ENCODE measurements at places on chromosomes 16 and 17. TPM values are rescaled to one million over a fixed set of nuclear protein-coding genes. Genes with fewer than 3 reads are reported as not detected.

NHLRC4 gene
- 2.7 TPM for total RNA-seq

HBA1 gene
- 217 TPM for total RNA-seq

DNAI2 gene
- total RNA-seq: 6.2 TPM

VAT1L gene
- total RNA-seq: 0.38 TPM

SECTM1 gene
- 44.5 TPM for total RNA-seq

GRCh38 chr17:73850426-73850825, 206.2 kb upstream of the SDK2 start:
- H3K4me1 ChIP-seq: no peaks in the 10 kb centered on the region
- no peaks in the 10 kb centered on the region for H3K36me3 ChIP-seq
- H3K27ac ChIP-seq: no peak overlapping the region
- no peak overlapping the region for H3K4me3 ChIP-seq
- H3K27me3 ChIP-seq: no peaks in the 10 kb centered on the region

GRCh38 chr16:85288341-85288868, 176.1 kb upstream of the CIBAR2 start:
- no peak for DNase-seq
- H3K36me3 ChIP-seq: no peaks in the 10 kb centered on the region
- no peak overlapping the region for H3K4me3 ChIP-seq
- no peak overlapping the region for H3K27ac ChIP-seq

- no peaks in the 10 kb centered on the region for H3K27me3 ChIP-seq
- DNase-seq: no peak
- no peaks in the 10 kb centered on the region for H3K4me1 ChIP-seq
- H3K27ac ChIP-seq: no peak overlapping the region
- H3K4me3 ChIP-seq: no peak overlapping the region
Measured at GRCh38 chr16:26731729-26732128, 335.0 kb upstream of the C16orf82 start.

GRCh38 chr17:78101112-78101511, 27.4 kb downstream of the TMC6 start:
- no peak overlapping the region for H3K27ac ChIP-seq
- no peaks in the 10 kb centered on the region for H3K4me1 ChIP-seq
- no peaks in the 10 kb centered on the region for H3K27me3 ChIP-seq
- no peak overlapping the region for H3K4me3 ChIP-seq
- no peak for DNase-seq

DNA sequence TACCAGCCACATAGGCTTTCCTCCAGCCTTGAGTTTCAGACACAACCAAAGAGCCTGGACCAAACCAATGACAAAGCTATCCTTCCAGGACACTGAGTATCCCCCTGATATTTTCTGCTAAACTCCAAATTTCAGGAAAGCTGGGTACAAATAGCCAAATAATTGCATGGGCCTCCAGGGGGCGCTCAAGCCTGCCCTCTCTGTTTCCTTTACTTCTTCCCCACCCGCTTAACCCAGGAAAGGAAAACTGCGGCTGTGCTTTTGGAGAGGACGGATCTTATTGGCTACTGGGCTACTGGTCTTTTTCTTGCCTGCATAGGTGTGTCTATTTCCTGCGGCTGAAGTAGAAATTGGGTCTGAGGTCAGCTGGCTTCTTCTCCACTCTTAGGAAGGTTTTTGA, 30.1 kb downstream of the GNGT2 start:
- no peak overlapping the region for H3K4me3 ChIP-seq
- no peak overlapping the region for H3K27ac ChIP-seq
- H3K4me1 ChIP-seq: no peaks in the 10 kb centered on the region
- DNase-seq: peak; percentile 77
- H3K36me3 ChIP-seq: no peaks in the 10 kb centered on the region
- no peaks in the 10 kb centered on the region for H3K27me3 ChIP-seq

- no peaks in the 10 kb centered on the region for H3K36me3 ChIP-seq
- no peaks in the 10 kb centered on the region for H3K27me3 ChIP-seq
- DNase-seq: no peak
- H3K27ac ChIP-seq: peak overlapping the region; percentile 32
Measured at GRCh38 chr17:59790910-59791309, 83.5 kb downstream of the VMP1 start.

DNA sequence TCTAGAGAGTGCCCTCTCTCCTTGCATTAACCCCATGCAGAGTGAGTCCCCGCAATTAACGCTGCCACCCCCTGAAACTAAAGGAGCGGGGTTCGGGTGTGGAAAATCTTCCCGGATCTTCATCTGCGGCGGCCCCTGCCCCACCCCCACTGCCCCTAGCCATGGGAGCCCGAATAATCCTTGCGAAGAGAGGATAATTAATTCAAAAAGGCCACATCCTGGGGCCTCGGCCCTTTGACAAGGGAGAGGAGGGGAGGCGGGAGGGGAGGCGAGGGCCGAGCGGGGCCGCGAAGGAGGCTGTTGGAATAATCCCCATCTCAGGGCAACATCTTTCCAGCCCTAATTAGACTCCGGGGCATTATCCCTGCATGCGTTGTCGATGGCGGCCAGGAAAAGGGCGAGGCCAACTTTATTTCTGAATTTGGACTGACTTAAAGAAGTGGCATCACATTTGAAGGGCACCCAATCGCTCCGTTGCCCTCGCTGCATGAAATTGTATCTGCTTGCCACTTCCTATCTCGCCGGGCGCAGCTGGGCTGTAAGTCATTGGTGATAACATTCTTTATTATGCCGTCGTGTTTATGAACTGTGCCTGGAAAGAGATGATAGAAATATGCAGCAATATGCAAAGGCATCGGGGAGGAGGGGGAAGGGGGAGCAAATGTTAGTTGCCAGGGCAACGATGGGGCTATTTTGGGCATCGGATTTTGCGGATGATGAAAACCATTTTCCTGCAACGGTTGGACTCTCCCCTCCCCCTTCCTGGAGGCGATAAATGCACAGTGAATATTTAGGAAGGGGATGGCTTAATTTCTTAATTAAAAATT, 387.1 kb upstream of the TNRC6C start:
- peak overlapping the region; percentile 17 for H3K4me3 ChIP-seq
- peaks cover 15% of the 10 kb centered on the region for H3K4me1 ChIP-seq
- H3K27me3 ChIP-seq: peaks cover 43% of the 10 kb centered on the region
- DNase-seq: peak; percentile 48
- H3K36me3 ChIP-seq: no peaks in the 10 kb centered on the region

- no peak overlapping the region for H3K27ac ChIP-seq
- DNase-seq: no peak
- H3K27me3 ChIP-seq: peaks cover 58% of the 10 kb centered on the region
- no peak overlapping the region for H3K4me3 ChIP-seq
- H3K36me3 ChIP-seq: no peaks in the 10 kb centered on the region
Measured at GRCh38 chr17:79147746-79148506, 73.3 kb downstream of the ENGASE start.

DNA sequence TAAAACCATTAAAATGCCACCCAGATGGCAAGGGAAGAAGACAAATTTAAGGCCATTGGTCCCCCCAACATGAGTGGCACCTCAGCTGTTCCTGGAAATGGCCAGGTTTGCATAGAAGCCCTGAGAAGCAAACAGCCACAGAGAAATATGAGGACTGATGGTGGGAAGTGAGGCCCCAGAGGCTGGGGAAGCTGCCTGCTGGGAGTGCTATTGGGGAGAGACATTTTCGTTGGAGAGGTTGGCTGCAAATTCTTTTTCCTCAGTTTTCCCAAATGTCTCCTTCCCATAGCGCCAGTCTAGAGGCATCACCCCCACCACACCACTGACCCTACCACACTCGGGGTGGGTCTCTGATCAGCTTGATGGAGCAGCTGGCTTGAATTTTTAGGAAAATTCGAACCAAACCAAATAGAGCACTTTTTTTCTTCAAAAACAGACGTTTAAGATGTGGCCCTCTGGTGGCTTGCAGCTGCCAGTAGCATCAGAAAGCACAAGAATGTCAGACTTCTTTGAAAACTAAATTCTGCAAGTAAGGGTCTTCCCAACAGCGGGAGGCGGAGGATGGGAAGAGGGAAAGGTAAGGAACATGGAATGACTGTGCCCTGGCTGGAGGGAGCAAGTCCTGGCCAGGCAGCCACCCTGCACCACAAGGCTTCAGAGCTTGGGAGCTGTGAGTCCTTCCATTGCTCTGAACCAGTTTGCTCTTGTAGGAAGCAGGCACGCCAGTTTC, 13.2 kb upstream of the SLC12A3 start:
- H3K36me3 ChIP-seq: no peaks in the 10 kb centered on the region
- H3K27ac ChIP-seq: no peak overlapping the region
- DNase-seq: no peak
- H3K27me3 ChIP-seq: no peaks in the 10 kb centered on the region

- H3K27ac ChIP-seq: no peak overlapping the region
- DNase-seq: no peak
- no peaks in the 10 kb centered on the region for H3K4me1 ChIP-seq
- H3K27me3 ChIP-seq: no peaks in the 10 kb centered on the region
- H3K36me3 ChIP-seq: peaks cover 60% of the 10 kb centered on the region
Measured at GRCh38 chr16:81367821-81368220, 53.1 kb downstream of the GAN start.

DNA sequence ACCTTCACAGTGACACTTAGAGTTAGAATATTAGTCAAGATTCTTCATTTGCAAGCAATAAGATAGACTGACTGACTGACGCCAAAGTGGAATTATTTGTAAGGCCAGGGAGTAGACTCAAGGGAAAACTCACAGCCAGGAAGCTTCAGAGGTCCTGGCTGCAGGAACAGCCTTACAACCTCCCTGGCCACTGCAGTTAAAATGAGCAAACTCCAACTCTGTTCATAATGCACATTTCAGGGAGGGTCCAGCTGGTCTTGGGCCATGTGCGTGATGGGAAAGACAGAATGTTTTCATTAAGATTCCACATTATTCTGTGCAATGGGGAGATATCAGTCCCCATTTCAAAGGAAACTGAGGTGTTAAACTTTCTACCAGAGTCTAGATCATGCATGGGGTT, 9.9 kb downstream of the CAPNS2 start:
- no peak overlapping the region for H3K27ac ChIP-seq
- H3K36me3 ChIP-seq: peaks cover 19% of the 10 kb centered on the region
- no peak overlapping the region for H3K4me3 ChIP-seq
- no peaks in the 10 kb centered on the region for H3K27me3 ChIP-seq

DNA sequence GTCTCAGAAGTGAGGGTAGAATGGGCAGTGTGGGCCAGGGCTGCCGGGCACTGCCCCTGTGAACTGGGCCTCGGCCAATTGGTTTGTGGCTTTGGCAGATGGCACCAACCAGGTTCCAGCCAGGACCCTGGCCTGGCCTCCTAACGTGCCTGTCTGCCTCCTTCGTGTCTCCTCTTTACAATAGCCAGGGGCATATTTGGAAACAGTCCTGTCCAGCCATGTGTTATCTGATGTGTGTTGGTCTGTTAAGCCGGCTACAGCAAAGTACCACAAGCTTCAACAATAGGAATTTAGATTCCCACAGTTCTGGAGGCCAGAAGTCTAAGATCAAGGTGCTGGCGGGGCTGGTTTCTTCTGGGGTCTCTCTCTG, 14.6 kb downstream of the CRISPLD2 start:
- H3K4me1 ChIP-seq: peaks cover 19% of the 10 kb centered on the region
- no peaks in the 10 kb centered on the region for H3K27me3 ChIP-seq
- no peak for DNase-seq
- peaks cover 10% of the 10 kb centered on the region for H3K36me3 ChIP-seq

DNA sequence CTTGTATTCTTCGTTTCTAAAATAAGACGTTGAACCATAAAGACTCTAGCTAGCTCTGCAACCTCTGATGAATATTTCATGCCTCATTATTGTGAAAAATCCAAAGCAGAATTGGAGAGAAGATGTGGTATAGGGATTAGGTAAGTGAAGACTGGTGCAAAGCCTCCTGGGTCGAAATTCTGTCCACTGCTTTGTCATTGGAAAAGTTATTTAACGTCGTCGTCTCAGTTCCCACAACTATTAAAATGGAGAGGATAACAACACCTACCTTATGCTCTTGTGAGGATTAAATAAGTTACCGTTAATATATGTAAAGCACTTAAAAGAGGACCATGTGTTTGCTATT, 1.4 kb upstream of the PRPSAP2 start:
- no peak for DNase-seq
- peak overlapping the region; percentile 66 for H3K27ac ChIP-seq
- H3K27me3 ChIP-seq: no peaks in the 10 kb centered on the region

DNA sequence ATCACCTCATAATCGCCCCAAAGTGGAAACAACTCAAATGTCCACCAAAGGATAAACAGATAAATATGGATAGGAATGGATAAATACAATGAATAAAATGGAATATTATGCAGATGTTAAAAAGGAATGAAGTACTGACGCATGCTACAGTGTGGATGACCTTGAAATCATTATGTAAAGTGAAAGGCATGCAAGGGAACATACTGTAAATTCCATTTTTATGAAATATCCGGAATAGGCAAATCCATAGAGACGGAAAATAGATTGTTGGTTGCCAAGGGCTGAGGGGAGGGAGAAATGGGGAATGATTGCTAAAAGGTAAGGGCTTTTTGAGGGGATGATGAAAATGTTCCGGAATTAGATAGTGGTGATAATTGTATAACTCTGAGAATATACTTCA, 36.0 kb downstream of the STAT5B start:
- H3K27ac ChIP-seq: no peak overlapping the region
- H3K27me3 ChIP-seq: no peaks in the 10 kb centered on the region
- no peaks in the 10 kb centered on the region for H3K4me1 ChIP-seq
- DNase-seq: no peak

GRCh38 chr16:83220066-83220465, 587.7 kb upstream of the HSBP1 start:
- no peaks in the 10 kb centered on the region for H3K36me3 ChIP-seq
- DNase-seq: no peak
- no peak overlapping the region for H3K4me3 ChIP-seq
- no peaks in the 10 kb centered on the region for H3K27me3 ChIP-seq
- H3K27ac ChIP-seq: no peak overlapping the region
- no peaks in the 10 kb centered on the region for H3K4me1 ChIP-seq

DNA sequence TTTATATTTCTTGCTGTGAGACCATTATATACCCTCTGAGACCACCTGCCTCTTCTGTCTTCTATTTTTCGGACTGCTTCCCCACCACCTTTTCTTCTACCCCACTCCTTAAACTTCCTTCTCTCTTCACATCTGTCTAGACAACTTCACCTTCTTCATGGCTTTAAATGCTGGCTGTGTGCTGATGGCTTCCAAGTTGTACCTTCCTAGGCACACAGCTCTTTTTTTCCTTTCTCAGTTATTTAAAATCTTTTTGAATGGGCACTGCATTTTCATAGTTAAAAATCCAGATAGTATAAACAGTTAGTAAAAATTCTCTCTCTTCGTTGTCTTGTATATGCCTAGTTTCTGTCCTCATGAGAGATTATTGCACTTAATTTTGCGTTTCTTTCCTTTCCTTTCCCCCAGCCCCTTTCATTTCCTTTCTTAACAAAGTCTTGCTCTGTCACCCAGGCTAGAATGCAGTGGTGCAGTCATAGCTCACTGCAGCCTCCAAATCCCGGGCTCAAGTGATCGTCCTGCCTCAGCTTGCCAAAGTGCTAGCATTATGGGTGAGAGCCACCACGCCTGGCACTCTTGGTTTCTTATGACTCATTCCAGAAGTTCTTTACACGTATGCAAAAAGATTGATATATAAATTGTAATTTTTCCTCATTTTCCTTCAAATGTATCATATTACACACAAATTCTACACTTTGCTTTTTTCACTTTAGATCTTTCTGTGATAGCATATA, 114.3 kb downstream of the NPIPB5 start:
- H3K4me1 ChIP-seq: no peaks in the 10 kb centered on the region
- no peak for DNase-seq
- no peaks in the 10 kb centered on the region for H3K36me3 ChIP-seq
- H3K27me3 ChIP-seq: peaks cover 7% of the 10 kb centered on the region
- no peak overlapping the region for H3K27ac ChIP-seq
- no peak overlapping the region for H3K4me3 ChIP-seq

- no peaks in the 10 kb centered on the region for H3K27me3 ChIP-seq
- H3K27ac ChIP-seq: no peak overlapping the region
- H3K4me3 ChIP-seq: no peak overlapping the region
- DNase-seq: no peak
- peaks cover 14% of the 10 kb centered on the region for H3K4me1 ChIP-seq
Measured at GRCh38 chr17:66724581-66725341, 110.2 kb upstream of the CACNG5 start.
